ENCODE measurements at places on chromosomes 12 and 14.
A peak's percentile ranks its signal among the peaks of the same experiment; 100 is the strongest.

- DNase-seq, result no peak
These were observed 1003.7 kb downstream of the GALC start for GRCh38 chr14:86989285-86989684.

DNA sequence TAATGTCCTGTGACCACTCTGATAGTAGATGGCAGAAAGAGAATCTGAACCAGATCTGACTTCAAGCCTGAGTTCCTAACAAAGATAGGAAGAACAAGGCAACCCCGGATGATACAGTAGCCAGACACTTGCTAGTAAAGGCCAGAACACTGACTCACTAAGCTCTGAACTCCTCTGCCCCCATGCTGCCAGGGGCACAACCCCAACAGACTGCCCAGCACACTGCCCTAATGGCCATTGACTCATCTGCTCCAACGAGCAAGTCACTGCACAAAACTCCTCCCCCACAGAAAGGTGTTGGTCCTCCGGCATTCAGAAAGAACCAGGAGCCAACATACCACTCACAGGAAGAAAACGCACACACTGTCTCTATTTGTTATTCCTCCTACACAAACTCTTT is 179.6 kb upstream of the NUDT4 start:
- DNase-seq, result no peak

DNA sequence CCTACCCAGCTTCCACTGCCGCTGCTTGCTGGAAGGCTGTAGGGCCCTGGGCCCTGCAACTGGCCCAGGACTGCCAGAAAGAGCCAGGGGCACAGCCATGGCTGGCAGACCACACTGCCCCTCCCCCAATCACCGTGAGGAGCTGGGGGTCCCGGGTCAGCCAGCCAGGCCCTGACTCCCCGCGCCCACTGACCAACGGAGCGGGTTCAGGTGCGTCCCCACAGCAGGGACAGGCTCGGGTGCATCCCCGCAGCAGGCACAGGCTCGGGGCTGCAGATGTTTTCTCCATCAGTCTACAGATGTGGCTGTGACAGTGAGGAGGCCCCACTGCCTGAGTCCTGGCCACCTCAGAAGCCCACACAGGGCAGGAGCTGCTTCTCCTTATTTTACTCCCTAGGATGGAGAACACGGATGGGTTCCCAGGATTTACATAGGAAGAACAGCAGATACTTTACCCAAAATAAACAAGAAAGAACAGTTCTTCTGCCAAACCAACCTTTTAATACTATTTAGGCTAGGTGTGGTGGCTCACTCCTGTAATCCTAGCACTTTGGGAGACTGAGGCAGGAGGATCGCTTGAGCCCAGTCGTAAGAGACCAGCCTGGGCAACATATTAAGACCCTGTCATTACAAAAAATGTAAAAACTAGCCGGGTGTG is 61.1 kb downstream of the TESC start:
- DNase-seq, result no peak

- DNase-seq, result no peak
These were observed 139.4 kb downstream of the STXBP6 start for GRCh38 chr14:24910408-24910986.

DNA sequence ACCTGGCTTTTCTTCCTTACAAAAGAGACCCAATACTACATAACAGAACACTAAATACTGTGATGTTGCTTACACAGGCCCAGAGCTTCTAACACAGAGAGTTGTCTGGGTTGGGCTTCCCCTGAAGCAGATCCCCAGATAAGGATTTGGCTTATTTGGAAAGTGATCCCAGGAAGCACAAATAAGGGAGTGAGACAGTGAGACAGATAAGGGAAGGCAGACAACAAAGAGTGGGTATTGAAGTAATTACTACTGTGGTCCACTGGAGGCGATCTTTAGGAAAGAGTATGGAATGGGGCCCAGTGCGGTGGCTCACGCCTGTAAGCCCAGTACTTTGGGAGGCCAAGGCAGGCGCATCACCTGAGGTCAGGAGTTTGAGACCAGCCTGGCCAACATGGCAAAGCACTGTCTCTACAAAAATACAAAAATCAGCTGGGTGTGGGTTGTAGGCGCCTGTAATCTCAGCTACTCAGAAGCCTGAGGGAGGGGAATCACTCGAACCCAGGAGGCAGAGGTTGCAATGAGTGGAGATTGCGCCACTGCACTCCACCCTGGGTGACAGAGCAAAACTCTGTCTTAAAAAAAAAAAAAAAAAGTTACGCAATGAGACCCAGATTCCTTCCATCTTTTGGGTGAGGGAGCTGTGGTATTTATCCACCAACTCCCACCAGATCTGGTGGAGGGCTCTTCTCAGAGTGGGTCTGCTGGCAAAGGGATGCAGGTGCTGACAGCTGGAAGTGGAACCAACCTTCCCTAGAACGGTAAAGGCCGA is 10.2 kb upstream of the C12orf43 start:
- no peak for DNase-seq

DNA sequence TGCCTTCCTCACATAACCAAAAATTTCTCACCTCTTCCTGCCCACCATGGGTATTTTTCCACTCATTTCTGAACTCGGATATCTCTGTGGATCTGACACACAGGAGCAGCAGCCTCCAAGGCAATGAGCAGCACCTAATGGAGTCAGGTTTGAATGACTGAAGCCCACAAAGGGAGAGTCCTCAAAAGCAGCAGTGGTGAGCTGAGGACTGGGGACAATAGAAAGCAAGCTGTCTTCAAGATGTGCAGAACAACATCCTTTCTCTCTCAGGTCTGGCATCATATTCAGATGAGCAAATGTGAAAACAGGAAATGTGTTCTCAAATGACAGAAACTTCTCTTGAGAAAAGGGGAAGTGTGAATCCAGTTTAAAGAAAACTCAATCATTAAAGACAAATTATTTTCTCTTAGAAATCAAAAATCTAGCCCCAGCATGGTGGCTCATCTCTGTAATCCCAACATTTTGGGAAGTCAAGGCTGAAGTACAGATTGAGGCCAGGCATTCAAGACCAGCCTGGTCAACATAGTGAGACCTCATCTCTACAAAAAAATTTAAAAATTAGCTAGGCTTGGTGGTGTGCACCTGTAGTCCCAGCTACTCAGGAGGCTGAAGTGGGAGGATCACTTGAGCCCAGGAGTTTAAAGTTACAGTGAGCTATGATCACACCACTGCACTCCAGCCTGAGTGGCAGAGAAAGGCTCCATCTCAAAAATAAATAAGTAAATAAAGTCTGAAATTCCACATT is 54.2 kb downstream of the C12orf42 start:
- no peak for DNase-seq

GRCh38 chr12:52533686-52534470 is 13.7 kb upstream of the KRT5 start:
- DNase-seq, result no peak

DNA sequence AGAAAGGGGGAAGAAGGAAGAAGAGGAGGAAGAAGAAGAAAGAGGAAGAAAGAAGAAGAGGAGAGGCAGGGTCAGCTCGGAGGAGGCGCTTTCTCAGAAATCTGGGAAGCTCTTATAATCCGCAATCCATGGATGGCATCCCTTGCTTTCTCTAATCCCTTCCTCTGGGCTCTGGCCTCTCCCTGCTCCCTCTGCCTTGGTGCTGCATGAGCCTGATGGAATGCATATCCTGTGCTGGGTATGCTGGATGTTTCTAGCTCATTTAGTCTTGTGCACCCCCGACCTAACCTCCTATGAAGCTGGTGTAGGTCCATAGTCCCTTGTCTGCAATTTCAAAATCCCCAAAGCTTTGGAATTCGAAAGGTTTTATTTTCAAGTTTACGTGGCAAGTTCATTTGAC is 94.2 kb upstream of the MYL2 start:
- no peak for DNase-seq

- DNase-seq, result peak; percentile 22
These were observed 5.3 kb upstream of the PLEKHG3 start for GRCh38 chr14:64698903-64699302.

DNA sequence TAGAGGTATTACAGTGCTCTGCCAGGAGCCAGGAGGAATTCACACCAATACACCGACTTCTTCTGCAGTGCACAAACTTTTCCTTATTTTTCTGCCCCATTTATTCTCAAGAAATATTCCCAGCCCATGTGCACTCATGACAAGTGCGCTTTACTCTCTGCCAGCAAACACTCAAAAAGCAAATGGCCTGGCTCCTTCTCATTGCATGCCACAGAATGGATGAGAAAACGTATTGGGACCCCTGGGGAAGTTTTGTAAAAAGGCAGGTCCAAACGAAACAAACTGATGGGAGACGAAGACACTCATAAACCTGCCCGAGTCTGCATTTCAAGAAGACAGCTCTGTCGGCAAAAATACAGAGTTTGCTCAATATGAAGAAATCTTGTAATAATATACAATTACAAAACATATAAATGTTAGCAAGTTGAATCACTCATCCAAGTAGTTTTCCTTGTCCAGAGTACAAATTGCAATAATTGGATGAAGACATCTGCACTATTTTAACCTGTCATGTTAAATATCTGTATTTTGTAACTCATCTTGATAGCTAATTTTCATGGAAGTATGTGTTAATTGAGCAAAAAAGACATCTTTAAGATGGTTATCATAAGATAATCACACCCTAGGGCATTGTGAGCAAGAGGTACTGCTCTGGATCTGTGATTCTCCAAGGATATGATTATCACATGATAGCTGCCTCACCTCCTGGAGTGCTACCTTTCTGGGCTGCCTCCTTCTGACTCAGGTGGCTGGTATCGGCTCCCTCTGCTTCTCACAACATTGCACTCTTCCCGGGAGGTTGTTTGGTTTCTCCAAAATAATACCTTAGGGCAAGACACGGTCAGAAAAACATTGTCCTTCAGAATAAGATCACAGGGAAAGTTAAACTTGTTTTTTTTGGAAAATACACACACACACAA is 260.8 kb upstream of the G2E3 start:
- no peak for DNase-seq

DNA sequence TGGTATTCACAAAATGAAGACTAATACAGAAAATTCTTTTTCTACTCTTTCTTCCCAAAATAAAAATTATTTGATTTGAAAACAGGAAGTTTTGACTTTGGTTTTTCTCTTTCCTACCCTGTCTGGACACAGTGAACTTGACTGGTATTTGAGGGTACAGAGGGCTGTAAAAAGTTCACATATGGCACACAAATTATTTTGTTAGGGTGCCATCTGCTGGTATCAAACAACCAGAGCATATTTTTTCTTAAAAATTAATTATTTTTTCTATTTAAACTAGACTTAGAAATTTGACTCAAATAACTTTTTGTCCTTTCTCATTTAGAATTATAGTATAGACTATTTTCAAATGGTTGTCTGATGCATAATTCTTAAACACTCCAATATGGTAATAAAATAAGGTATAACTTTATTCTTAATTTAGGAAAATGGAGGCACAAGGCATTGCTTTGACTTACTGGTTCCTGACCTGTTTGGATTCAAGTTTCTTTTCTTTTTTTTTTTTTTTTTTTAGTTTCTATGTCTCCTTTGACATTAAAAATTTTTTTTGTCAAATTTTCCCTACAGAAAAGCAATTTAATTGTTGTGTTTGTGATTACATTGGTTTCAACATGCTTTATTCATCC is 390.6 kb downstream of the PRKD1 start:
- peak; percentile 24 for DNase-seq

- DNase-seq, result no peak
These were observed 232.1 kb upstream of the TBX3 start for GRCh38 chr12:114916124-114916523.

GRCh38 chr14:42130815-42131214 is 524.1 kb downstream of the LRFN5 start:
- no peak for DNase-seq

DNA sequence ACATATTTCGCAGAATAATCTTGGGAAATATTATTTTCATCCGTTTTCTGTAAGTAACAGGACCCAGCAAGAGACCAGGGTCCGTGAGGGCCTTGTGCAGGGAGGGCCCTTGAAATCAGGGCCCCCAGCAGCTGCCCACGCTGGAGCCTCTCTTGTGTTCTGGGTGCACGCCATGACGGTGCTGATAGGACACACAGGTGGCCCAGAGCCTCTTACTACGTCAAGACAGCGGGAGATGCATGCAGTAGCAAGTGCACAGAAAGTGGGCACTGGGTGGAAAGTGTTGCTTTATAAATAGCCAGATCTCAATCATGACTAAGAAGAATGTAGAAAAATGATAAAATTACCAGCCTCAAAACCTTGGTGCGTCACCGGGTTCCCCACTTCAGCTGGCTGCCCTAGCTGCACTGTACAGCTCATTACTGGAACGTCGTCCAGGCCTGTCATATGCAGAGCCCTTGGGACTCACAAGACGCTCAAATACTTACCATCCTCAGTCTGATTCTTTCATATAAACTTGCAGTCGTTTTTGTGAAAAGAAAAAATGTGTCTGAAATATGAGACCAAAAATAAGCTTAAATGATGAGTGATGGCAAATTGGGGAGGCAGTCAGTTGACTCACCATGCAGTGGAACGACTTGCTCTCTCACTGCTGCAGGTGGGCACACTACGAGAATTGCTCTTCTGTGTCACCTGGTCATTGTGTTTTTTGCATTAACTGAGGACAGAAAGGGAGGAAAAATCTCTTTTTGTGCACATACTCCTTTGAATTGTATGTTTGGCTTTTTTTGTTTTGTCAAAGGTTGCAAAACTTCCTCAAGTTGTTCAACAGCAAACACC is 68.2 kb downstream of the DDX51 start:
- no peak for DNase-seq

- DNase-seq, result no peak
These were observed 102.8 kb downstream of the SCAF11 start for GRCh38 chr12:45887544-45887943.

DNA sequence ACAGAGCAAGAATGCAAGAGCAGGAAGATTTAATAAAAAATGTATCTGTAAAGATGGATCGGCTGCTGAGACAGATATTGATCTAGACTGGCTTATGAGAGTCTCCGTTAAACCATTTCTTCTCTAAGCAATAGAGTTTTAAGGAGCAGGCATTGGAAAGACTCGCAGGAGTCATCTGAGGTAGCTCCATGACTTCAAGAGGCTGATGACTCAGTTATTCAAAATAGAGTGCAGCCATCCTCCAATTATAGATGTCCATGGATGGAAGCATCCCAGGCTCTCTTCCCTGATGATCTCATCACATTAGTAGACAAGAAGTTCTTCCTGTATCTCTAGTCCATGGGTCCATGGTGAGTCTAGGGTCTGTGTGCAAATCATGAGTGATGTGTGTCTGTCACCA is 638.3 kb upstream of the TMEM132C start:
- DNase-seq, result peak; percentile 22

DNA sequence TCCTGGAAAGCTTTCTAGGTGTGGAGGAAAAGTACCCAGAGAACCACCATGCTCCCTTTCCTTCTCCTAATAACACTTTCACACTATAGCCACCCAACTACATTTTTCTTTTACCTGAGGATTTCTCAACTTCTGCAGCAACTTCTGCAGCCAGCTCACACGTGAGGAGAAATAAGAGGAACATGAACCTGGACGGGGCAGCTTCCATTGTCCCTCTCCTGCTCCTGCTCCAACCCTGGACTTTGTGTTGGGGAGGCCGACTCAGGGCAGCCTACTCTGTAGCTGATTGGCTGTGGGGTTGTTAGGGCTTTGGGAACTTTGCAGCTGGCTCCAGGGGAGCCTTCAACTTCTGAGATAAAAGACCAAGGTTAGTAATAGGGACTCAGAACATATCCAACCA is at the start of gene ERP27:
Gene ERP27 (minus strand): TSS at position 237 of the 400 bp plus-strand sequence. CDS start 29 bp downstream, at position 208.
- DNase-seq, result no peak

GRCh38 chr12:28550757-28551704 is 360.8 kb downstream of the CCDC91 start:
- DNase-seq, result no peak

- DNase-seq, result no peak
These were observed 6.1 kb downstream of the ATP2B1 start for GRCh38 chr12:89702503-89702902.

GRCh38 chr14:100571837-100572236 is 15.4 kb downstream of the BEGAIN start:
- DNase-seq, result no peak
